ENCODE measurements at places on chromosomes 7 and 10. TPM values are rescaled to one million over a fixed set of nuclear protein-coding genes. Genes with fewer than 3 reads are reported as not detected.
A peak's percentile ranks its signal among the peaks of the same experiment; 100 is the strongest.

DNA sequence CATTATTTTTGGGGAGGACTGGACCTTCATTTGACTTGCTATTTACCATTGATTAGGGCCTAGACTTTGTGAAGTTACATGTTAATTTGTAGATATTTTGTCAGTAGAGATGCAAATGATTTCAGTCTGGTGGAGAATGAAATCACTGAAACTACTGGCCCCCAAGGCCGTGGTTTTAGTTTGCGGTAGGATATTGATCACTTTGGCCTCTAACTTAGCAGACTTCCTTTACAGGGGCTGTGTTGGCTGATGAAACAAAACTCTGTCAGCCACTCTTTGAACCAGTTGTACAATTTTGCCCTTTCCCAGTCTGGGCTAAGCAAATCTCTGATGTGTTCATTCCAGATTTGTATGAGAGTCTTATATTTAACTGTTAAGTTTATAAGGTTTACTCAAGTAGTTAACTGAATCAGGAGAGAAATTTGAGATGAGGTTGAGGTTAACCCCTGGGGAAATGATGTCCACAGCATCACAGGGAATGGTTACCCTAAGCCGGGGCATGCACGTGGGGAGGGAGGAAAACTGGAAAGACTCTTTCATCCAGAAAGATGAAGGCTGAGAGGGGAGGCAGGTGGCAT is 105.7 kb upstream of the INSIG1 start:
- no peak for DNase-seq

DNA sequence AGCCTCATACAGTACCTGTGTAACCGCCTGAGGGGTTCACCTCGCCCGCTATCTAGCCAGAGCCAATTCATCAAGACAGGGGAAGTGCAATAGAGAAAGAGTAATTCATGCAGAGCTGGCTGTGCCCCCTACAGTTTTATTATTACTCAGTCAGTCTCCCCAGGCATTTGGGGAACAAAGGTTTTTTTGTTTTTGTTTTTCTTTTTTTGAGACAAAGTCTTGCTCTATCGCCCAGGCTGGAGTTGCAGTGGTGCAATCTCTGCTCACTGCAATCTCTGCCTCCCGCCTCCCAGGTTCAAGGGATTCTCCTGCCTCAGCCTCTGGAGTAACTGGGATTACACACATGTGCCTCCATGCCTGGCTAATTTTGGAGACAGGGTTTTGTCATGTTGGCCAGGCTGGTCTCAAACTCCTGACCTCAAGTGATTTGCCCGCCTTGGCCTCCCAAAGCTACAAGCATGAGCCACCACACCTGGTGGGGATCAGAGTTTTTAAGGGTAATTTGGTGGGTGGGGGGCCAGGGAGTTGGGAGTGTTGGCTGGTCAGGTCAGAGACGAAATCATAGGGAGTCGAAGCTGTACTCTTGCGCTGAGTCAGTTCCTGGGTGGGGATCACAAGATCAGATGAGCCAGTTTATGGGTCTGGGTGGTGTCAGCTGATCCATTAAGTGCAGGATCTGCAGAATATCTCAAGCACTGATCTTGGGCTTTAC is 116.5 kb downstream of the MARCHF5 start:
- DNase-seq, result no peak

DNA sequence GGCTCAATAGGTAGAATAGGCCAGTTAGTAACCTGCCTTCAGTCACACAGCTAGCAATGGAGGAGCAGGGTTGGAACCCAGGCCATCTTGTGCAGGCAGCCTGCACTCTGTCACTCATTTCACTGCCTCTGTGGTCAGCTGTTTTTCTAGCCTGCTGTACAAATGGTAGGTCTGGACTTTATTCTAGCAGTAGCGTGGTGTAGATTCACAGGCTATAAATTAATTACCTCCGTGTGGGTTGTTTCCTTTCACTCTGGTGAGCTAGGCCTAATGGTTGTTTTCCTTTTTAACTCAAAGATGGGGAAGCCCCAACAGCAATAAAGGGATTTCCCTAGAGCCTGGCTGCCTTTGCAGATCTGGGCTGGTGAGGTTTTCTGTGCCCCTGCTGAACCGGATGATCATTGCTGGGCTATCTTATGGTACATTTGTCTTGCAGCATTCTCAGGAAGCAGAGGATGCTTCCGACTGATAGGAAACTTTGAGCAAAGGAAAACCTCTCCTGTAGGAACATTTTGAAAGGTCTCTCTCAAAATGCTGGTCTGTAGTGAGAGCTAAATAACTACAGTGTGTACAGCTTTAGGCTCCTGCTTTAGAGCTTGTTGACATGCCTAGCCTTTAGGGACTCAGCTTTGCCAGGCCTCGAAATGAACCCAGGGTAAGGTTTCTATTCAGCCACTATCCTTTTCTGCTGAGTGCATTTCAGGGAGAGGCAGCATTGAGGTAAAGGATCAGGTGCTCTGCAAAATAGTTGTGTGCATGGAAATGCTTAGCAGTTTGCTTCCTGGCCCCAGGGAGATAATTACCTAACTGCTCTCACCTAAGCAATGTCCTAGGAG is 157.4 kb downstream of the ST7 start:
- DNase-seq, result no peak

- DNase-seq, result no peak
These were observed 315.3 kb downstream of the SDK1 start for GRCh38 chr7:3616306-3616705.

DNA sequence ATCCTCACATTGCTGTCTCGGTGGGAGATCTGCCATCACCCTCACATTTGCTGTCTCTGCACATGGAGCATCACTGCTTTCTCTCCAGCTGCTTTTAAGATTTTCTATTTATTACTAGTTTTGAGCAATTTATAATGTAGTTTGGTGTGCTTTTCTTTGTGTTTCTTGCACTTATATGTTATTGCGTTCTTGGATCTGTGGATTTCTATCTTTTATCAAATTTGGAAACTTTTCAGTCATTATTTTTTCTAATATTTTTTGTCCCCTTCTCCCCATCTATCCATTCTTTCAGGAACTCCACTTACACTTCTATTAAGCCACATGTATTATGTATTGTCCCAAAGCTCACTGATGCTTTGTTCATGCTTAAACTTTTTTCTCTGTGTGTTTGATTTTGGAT is 108.9 kb downstream of the FOXL3 start:
- DNase-seq, result no peak

- no peak for DNase-seq
These were observed 7.6 kb downstream of the SNX8 start for GRCh38 chr7:2306688-2307087.

- no peak for DNase-seq
These were observed 18.2 kb downstream of the PODXL start for GRCh38 chr7:131538071-131538812.

- no peak for DNase-seq
These were observed 49.0 kb upstream of the TARP start for GRCh38 chr7:38322461-38322860.

DNA sequence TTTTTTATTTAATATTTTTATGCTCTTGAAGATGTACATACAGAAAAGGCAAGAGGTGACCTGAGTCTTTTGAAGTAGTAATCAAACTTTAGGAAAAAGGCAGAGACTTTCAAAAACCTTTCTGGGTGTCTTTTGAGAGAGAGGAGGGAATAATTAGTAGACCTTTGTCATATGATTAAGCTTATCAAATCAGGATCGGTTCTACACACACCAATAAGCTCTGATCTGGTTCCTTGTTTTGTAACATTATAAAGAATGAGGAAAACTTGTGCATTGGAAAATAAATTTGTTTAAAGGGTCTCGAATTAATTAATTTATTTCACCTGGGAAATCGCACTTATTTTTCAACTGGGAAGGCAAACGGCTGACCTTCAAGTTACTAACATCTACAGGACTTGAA is 11.9 kb downstream of the TWIST1 start:
- DNase-seq, result no peak

DNA sequence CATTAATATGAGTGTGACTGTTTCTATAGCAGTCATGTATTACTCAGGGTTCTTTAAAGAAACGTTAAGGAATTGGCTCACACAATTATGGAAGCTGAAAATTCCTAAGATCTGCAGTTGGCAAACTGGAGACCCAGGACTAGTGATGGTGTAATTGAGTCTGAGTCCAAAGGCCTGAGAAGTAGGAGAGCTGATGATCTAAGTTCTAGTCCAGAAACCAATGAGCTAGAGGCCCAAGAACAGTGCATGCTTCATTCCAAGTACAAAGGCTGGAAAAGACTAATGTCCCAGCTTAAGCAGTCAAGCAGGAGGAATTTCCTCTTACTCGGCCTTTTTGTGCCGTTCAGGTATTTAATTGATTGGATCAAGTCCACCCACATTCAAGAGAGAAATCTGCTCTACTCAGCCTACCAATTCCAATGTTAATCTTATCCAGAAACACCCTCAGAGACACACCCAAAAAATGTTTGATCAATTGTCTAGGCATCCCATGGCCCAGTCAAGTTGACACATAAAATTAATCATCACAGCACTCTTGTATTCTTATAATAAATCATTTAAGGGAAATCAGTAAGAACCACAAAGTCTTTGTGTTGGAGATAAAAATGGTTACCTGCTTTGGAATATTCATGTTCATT is 312.1 kb downstream of the PRKG1 start:
- DNase-seq, result no peak

- no peak for DNase-seq
These were observed 136.8 kb downstream of the DIP2C start for GRCh38 chr10:552679-553078.

DNA sequence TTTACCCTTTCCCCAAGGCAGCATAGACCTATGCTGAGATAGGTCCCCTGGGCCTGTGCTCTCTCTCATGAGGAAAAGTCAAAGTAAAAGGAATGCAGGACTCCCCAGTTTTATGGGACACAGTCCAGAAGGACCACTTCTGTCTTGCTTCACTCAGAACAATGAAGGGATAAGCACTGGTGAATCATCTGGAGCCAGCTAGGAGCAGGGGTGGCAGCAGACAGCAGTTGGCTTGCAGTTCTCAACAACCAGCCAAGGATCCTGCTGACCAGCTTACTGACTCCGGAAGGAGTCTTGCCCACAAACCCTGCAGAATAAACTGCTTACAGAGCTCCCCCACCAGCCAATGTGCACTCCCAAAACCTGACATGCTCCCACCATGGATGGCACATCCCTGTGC is 152.1 kb upstream of the GHITM start:
- DNase-seq, result no peak

GRCh38 chr7:135758531-135758932 is 9.9 kb upstream of the FAM180A start:
- peak; percentile 52 for DNase-seq

DNA sequence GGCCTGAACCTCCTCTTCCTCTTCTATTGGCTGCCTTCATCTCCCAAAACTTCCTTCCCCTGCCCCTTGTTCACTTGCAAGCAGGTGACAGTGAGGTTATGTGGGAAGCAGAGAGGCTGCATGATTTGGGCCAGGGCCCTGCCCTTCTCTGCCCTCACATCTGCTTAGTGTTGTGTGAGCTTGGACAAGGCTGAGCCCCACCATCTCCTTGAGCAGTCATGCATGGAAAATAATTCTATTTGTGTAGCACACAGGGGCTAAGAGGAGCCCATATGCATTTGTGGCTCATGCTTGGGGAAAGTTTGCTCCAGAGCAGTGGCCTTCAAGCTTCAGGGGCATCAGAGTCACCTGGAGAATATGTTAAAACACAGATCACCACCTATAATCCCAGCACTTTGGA is 26.8 kb upstream of the AQP1 start:
- DNase-seq, result no peak

Gene CDK14
- 24.2 TPM for total RNA-seq

Gene LDB3
- 1,375 TPM for total RNA-seq

Gene MLXIPL
- total RNA-seq, result 6.9 TPM

Gene SFMBT2
- 9.4 TPM for total RNA-seq

Gene CHRM2
- 72.1 TPM for total RNA-seq

Gene SPDYE1
- not detected for total RNA-seq

Gene ACSM6
- total RNA-seq, result not detected

Data from Right ventricle myocardium superior (tissue), 1 donor.